Gastroesophageal sphincter (tissue), 4 donors: ENCODE measurements at places on chromosomes 6 and 20. TPM values are rescaled to one million over a fixed set of nuclear protein-coding genes. Genes with fewer than 3 reads are reported as not detected.

ISM1 gene
- 3.6 TPM for total RNA-seq

DNA sequence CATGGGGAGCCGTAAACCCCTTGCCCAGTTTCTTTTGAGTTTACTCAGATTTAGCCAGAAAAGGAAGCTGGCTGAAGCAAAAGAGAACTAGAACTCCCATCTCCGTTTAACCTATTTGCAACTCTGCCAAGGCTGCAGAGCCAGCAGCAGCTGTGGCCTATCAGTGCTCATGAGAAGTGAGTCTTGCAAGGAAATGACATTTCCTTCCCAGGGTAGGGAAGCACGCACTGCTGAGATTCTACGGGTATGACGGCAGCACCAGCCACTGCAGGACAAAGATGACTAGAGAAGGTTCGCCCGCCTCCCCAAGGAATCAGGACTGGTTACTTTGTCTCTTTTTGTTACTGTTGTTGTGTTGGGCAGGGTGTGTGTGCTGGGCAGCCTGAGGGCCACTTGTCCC, 47.6 kb downstream of the PPP1R3G start:
- peak; percentile 93 for ATAC-seq

DNA sequence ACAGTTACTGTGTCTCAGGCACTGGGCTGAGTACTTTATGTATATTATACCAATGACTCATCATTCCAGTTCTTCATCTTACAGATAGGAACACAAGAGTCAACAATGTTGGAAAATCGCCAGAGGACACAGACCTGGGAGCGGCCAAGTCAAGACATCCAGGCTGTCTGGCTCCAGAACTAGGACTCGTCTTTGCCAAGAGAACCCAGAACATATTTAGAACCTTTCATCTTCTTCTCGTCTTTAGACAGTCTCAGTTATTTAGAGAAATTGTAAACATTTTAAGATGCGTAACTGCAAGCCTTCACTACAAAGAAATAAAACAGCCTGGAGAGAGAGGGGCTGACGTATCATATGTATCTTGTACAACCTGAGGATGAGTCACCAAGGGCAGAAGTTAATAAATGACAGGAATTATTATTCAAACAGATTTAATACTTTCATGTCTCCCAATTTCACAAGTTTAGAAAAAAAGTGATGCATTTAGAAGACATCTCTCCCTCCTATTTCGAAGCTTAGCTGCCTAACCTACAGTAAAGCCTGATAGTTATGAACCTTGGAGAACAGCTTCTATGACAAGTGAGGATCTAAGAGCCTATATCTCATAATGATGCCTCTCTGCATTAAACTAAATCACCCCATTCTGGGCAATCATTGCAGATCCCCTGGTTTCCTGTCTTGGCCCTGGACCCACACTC, 43.4 kb downstream of the SLC22A3 start:
- peak; percentile 54 for ATAC-seq

CRISP3 gene
- not detected for total RNA-seq

DNA sequence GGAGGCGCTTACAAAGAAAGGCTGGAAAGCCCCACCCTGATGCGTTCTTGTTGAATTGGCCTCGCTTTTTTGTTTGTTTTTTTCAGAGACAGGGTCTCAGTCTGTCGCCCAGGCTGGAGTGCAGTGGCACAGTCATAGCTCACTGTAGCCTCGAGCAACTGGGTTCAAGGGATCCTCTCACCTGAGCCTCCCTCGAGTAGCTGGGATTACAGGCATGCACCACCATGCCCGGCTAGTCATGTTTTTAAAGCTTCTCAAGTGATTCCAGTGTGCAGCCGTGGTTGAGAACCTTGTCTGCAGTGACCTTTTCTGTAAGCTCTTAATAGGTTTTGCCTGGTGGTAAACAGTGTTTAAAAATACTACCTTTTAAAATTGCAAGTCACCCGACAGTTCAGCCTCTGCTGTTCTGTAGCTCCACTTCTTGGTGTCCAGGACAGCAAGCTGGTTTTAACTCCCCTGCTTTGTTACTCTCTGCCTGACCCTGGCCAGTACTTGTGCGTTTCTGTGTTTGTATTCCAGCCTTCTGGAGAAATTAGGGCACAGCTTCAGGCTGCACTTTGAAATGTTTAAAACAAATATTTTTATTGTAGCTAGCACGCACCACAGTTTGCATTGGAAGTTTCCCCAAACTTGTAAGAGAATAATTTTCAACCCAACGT, 54.4 kb downstream of the KDM1B start:
- no peak for ATAC-seq

ME1 gene
- 18.8 TPM for total RNA-seq

DNA sequence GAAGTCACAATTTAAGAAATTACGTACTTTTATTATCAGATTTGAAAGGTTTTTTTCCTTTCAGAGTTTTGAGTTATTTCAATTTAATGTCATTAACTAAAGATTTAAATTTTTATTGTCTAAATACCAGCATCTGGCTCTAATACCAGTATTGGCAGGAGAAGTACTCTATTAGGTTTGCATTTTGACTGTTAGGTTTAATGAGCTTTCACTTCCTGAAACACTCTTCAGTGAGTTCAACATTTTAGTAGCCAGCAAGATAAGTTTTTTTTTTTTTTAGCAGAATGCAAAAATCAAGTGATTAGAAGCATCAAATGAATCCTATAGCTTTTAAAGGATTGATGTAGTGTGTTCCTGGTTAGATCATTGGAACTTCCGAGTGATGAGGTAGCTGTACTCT, 34.0 kb upstream of the SCGN start:
- no peak for ATAC-seq

- no peak for ATAC-seq
Measured at GRCh38 chr6:125586074-125586473, 163.4 kb upstream of the HEY2 start.

GRCh38 chr6:36701401-36701991, 3.9 kb downstream of the RAB44 start:
- ATAC-seq: no peak

FILIP1 gene
- 57.6 TPM for total RNA-seq

GRCh38 chr6:22081709-22082108, 215.1 kb downstream of the PRL start:
- no peak for ATAC-seq

DNA sequence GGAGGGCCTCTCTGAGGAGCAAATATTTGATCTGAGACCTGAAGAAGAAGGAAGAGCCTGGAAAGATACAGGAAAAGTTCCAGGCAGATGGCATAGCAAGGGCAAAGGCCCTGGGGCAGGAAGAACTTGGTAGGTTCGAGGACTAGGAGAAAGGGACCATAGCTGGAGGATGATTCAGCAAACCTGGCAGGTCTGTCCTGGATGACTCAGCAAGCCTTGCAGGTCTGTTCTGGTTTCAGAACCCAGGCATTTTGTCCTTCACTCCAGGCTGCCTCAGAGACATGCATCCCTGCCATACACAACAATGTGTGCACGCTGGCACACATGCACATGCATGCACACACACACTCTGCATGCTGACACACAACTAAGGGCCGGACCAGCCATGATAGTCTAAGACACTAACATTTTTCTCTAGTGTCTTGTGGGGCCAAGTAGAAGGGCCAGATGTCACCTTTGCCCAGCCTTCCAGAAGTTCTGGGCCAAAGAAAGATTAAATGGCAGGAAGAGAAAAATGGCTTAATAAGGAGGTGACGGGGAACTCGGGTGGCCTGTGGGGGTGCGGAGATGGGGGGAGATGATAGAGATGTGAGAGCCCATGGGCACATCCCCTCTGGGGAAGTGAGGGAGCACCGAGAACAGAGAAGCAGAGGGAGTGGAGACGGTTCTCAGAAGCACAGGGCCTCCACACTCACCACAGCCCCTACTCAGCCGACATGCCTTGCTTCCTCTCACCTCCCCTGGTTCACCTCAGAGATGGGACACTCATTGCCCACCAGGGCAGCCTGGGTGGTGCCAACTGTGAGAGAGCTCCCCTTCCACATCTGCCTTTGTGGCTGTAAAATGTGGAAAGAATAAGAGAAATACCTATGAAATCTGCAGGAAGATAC, 15.4 kb upstream of the TRIB3 start:
- no peak for ATAC-seq

DNA sequence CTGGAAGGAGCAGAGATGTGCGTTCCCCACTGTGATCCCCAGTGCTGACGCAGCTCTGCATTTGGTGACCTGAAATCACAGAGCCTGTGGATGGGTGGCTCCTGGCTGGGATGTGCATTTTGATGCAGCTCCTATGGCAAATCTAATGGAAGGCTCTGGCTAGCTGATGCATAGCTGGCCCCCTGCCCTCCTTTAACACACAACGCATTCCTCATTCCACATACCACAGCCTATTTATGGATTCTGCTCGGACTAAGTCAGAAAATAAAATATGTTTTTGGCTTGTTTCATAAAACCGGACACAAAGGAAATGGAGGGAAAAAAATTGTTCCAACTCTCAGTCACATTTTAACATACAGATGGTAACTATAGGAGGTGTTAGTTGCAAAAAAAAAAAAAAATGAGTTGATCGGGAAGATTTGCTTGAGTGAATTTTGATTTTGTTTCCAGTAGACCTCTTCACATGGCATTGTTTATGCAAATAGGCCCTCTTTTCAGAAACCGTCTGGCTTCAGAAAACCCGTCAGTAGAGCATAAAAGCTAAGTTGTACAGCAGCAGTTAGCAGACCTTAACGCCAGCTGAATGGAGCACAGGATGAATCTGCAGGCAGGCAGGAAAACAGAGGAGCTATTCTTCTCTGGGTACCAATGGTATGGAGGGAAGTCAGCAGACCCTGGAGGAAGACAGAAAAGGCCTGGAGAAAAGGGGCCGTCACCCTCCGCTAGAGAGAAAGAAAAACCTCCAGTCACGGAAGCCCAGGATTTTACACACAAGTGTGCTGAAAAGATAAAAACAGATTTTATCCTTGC, 215.4 kb downstream of the HDGFL1 start:
- no peak for ATAC-seq

DNA sequence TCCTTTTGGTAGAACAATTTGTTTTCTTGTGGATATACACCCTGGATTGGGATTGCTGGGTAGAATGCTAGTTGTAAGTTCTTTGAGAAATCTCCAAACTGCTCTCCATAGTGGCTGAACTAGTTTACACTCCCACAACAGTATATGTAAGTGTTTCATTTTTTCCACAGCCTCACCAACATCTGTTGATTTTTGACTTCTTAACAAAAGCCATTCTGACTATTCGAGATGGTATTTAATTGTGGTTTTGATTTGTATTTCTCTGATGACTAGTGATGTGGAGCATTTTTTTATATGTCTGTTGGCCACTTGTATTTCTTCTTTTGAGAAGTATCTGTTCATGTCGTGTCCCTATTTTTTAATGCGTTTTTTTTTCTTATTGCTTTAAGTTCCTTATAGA, 444.1 kb downstream of the CBLN4 start:
- ATAC-seq: no peak

DNA sequence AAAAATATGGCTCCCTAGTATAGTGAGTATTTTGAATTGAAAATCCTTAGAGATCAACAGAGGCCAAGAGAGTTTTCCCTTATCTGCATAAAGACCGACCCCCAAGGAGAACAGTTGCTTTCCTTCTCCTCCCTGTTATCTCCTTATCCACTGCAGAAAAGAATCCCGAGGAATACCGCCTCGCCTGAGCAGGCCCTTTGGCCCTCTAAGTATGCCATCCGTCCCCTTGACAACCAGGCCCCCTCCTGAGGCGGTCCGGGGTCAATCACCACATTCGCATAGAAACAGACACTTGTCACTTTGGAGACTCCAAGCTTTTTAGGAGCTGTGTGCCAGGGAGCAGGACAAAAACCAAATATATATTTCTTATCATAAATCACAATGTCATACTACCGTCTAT, 15.9 kb upstream of the GGTLC1 start:
- no peak for ATAC-seq

DNA sequence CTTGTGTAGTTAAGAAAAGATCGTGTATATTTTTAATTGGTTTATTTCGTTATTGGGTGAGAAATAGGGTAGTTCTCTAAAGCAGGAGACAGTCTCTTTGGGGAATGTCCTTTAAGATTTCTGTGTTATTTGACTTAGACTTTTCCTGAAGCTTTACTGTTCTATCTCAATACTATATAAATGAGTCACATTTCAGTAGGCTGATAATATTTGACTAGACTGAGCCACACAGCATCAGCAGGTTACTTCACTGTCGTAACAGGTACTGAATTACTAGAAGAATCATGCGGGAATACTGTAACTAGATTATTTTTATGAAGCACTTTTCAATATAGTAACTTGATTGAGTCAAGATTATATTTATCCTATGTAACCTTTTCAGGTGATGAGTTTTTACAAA, 1.4 kb downstream of the SMAP1 start:
- no peak for ATAC-seq
